ENCODE measurements at places on chromosomes 12 and 14.

- no peak for DNase-seq
Observed at GRCh38 chr12:5789469-5789968, 155.5 kb downstream of the ANO2 start.

DNA sequence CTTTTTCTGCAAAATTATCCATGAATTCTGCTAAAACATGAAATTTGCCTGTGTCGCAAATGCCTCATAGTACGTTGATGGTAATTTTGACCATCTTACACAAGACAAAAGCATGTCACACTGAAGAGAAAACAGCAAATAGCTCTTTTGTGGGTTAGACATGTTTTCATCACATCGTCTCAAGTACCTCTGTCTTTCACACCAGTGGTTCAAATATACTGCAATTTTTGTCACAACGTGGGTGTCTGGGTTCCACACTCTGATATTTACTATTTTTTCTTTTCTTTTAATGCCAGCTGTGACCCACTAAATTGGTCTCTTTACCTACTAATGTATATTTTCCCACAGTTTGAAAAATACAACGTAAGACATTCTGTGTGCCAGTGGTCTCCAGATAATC, 10.4 kb downstream of the KLRB1 start:
- no peak for DNase-seq

DNA sequence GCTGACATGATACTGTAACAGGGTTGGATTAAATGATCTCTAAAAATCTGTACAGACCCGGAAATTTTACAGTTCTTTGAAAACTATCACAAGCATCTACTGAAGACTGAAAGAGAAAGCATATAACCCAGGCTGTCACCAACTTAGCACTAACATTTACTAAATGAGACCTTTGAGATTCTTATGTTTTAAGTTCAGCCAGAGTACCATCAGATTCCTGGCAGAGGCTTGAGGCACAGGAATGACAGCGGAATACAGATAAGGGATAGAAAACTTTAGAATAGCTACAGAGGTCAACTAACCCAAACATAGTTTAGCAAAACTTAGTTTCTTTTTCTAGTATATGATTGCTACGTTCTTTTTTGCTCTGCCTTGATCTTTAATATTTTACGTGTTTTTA, 91.6 kb upstream of the FERMT2 start:
- no peak for DNase-seq

GRCh38 chr12:26748741-26749431, 84.1 kb downstream of the ITPR2 start:
- DNase-seq = peak; percentile 43

GRCh38 chr14:76595266-76595665, 166.0 kb upstream of the VASH1 start:
- DNase-seq = peak; percentile 26

GRCh38 chr12:129101816-129102215, 248.5 kb downstream of the GLT1D1 start:
- DNase-seq = no peak

- DNase-seq = no peak
Observed at GRCh38 chr12:21788089-21788983, 13.8 kb upstream of the KCNJ8 start.

DNA sequence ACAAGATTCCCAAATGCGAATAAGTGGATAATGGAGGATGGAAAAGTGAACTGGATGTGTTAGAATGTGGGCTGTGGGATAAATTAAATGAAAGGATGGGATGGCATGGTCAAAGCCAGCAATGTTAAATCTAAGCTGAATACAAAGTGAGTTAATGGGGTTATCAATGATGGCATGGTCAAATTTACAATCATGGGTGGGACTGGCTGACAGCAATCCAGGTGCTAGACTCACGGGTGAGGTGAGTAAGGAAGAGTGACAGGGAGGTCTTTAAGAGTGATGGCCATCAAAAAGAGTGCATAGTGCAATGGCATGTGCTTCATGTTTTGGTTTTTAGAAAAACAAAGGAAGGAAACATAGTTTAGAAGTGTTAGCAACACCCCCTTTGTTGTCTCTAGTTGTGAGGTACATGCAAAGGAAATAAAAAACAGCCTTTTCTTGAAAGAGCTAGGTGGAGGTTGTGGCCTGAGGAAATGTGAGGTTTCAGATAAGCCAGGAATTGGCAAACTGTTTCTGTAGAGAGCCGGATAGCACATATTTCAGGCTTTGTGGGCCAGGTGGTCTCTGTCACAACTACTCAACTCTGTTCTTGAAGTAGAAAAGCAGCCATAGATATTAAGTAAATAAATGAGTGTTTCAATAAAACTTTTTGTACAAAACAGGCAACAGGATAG, 328.7 kb downstream of the RPL10L start:
- DNase-seq = no peak

GRCh38 chr12:123813349-123813748, 51.2 kb downstream of the DNAH10 start:
- DNase-seq = no peak

DNA sequence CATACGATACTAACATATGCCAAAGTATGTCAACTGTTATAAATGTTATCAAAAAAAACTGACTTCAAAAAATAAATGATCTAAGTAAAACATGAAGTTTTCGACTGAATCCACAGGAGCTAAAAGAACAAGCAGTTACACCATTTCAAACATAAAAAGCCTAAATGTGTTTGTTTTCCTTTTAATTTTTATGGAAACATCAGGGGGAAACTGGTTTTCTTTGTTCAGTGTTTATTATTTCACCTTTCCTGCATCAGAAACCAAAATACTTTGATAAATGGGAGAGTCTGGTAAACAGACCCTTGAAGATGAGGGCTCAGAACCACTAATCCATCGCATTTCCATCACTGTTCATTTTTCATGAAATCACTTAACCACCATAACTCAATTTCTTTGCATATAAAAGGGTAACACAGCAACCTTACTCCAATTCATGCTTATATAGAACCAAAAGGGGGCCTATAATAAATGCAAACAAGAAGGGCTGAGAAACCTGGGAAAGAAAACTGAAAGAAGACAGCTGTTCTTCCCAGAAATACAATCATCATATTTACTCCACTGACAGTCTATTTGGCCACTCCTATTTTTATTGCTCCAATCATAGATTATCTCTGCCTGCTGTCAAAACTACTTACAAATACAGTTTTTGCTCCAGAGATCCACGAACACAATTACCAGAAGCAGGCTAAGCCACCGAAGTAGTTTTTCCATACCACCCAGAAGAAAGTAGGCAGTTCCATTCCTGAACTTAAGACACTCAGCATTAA, 17.0 kb downstream of the FGD6 start:
- DNase-seq = no peak

DNA sequence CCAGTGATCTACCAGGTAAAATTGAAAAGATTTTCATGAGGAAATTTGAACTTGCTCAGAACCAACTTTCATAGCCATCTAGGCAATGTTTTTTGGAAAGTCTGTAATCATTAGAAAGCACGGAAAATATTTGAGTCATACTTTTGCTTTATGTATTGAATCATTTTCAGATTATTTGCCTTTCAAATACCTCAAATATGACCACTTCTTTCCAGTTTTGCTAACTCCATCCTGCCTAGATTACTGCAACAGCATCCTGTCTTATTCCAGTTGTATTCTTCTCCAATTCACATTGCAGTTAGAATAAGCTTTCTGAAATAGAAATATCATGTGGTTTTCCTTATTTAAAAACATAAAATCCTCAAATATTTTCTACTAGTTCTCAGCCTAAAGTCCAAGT, 239.8 kb upstream of the FAR2 start:
- no peak for DNase-seq

- DNase-seq = no peak
Observed at GRCh38 chr14:56261046-56261445, 142.8 kb downstream of the PELI2 start.

Measured in NB4 (cell line).